ENCODE measurements at places on chromosomes 2 and 18.
A peak's percentile ranks its signal among the peaks of the same experiment; 100 is the strongest.

DNA sequence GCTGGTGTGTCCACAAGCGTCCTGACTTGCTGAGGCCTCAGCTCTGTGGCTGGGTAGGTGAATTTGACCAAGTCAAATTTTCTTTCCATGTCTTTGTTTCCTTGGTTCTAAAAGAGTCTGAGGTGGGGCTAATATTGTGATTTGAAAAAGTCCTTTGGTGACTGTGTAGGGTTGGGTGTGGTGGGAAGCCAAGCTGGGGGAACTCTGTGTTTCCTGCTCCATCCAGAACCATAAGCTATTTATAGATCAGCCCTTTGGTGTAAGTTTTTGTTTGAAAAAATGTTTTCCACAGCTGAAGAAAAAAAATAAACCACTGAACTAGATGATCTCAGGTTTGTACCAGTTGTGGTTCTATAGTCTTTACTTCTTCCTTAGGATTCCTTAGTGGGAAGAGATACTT is 462.7 kb downstream of the TGIF1 start:
- DNase-seq = no peak

- DNase-seq = no peak
Observed at GRCh38 chr18:37502036-37502435, 63.6 kb downstream of the CELF4 start.

DNA sequence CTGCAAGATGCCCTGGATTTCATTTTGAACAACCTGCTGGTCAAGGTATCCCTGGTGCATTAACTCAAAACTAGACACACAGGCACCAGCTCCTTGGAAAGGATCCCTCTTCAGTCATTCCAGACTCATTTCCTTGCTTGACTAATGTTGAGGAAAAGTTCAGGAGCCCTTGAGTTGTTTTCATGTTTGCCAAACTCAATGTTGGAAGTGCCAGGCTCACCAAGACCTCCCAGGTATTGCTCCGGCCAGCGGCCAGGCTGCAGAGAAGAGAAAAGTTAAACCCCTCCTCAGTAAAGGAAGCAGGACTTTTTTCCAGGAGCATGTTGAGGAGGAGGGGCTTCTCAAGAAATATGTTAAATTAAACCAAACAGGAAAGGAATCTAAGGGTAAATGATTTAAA is 42.7 kb downstream of the TGIF1 start:
- no peak for DNase-seq

- no peak for DNase-seq
Observed at GRCh38 chr18:44876024-44876423, 195.3 kb downstream of the SETBP1 start.

DNA sequence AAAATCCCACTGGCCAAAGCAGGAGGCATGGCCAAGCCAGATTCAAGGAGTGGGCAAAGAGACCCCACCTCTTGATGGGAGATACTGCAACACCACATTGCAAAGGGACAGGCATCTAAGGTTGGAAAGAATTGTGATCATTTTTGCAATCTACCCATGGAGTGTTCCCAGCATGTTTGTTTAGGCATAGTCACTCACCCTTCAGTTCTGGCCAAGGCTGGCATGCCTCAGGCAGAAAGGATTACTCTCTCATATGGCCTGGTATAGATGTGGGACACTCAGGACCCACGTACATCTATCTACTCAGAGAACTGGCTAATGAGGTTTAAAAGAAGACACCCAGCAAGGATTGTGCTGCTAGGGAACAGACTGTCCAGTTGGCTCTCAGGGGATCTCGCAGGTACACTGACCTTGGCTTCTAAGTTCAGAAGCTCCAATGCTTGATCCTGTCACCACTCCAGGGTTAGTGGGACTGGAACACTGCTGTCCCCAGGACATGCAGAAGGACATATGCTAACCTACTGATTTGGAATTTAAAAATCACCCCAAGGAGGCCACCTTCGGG is 183.7 kb downstream of the KLHL29 start:
- no peak for DNase-seq

DNA sequence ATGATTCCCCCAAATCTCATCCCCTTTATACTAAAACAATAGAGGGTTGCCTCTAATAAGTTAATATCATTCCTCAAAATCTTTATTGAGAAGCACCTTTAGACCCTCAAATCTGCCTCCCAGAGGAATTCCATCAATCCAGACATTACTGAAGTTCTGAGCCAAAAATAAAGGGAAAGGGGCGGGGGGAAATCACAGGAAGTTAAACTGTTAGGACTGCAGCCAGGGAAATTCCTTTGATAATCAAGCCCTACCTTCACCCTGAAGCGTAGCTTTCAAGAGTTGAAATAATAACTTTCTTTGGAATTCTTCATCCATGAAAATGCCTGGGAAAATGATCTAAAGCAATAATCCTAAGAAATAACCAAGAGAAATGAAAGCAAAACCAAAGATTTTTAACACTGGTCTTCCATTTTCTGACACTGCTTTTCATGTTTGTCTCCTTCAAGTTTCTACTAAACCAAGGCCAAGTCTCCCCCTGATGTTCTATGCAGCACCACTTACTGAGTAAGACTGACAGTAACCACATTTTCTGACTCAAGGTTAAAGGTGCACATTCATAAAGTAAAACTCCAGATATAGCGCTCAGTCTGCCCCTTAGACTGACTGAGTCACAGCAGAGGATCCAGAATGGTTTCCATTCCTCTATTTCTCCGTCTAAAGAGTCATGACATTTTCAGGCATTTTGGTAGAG is 78.2 kb downstream of the TCF4 start:
- no peak for DNase-seq

DNA sequence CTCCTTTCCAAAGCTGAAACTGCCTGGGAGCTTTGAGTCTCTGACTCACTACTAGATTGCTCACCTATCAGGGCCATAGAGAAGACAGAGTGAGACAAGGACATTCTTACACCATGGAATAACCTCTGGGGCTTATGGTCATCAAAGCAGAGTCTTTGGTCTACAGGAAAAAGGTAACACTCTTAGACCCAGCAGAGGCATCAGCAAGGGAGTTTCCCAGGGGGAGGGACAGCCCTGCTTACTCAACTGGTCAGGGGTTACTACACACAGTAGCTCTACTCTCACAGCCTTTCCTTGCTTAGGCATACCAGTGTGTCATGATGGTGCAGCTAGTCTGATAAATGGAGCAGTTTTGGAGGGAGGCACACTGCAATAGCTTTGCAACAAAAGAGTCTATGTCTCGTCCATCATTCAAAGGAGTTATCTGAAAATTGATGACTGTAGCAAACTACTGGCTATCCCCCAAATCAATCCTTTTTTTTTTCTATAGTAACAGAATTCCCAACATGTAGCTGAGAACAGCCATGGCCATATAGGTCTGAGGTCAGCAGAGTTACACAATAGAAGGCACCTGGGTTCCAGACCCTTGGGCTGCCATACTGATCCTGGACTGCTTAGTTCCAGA is 22.4 kb upstream of the CD28 start:
- no peak for DNase-seq

GRCh38 chr18:70194227-70194890 is 11.1 kb downstream of the RTTN start:
- no peak for DNase-seq

GRCh38 chr18:10442551-10442971 is 11.9 kb upstream of the APCDD1 start:
- no peak for DNase-seq

DNA sequence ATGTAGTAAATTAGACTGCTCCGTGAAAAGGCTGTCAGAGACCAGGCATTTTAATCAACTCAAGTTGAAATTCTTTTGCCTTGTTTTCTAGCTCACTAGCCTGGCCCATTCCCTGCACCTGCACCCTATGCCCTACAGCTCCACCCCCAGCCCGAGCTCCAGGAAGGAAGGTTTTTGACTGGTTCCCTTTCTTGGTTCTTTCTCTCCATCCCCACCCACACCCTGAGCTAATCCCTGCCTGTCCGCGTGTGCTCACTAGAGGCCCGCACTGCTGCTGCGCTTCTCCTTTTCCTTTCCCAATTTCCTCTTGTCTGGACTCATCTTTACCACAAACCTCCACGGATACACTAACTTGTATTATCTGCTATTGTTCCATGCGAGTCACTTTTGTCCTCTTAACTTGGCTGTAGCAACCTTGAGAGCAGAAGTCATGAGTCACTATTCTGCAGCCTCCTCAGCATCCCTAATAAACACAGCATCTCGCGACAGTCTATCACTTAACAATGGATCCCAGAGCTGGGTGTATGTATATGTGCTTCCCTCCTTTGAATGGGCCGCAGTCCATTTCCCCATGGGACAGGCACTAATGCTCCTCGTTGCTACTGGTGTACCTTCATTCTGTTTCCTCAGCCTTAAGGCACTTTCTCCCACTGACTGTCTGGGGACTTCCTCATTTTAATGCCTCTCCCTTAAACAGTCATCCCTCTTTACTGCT is 36.5 kb downstream of the COLEC12 start:
- DNase-seq = no peak

- DNase-seq = no peak
Observed at GRCh38 chr2:218991674-218992168, 1.5 kb downstream of the CRYBA2 start.

DNA sequence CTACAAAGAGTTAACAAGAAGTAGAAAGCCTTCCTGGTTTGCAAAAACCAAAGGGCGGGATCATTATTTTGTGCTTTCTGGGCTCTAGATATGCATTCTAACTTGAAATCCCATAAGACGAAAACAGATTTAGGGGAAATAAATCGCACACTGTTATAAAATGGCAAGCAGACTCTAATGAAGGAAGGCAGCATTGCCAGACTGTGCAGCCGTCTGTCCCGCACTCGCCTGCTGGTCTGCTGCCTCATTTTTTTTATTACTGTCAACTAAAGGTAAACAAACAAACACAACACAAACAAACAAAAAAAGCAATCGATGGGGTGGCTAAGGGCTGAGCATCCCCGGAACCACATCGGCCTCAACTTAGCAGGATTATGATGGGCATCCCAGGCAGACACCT is 24.4 kb downstream of the ZNF521 start:
- DNase-seq = no peak

DNA sequence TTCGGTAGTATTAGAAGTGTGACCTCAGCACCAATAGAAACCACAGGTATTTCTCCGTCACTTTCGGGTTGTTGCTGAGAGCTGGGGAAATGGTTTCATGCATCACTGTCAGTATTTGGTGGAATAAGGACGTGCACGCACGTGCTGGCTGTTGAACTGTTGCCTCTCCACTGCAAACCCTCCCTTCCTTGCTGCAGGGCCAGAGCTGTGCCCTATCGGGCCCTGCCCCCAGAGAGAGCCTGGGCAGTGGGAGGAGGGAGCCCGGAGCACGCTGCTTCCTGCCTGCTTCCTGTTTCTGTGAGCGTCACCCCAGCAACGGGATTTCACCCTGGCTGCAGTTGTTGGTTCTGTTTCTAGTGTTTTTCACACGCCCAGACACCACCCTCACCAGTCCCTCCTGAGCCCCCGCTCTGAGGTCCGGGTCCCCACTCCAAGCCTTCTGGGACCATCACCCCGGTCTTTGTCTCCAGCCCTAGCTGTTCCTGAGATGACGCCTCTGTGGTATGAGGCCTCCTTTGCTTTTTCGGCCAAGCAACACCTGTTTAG is 47.4 kb downstream of the LRRFIP1 start:
- DNase-seq = peak; percentile 83

DNA sequence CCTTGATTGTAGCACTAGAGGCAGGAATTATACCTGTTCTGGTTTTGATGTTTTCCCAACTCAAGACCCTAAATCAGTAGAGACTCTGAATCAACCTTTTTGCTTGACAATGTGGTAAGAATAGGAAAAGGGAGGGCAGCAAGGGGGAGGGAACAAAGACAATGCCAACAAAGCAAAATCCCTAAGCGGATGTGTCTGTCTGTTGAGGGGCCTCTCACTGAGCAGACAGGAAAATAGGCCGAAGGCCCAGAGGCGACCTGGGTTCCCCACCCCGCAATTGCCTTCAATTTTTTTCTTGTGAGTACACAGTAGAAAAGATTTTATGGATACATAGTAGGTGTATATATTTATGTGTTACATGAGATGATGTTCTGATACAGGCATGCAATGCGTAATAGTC is 75.6 kb downstream of the MAP4K4 start:
- no peak for DNase-seq

DNA sequence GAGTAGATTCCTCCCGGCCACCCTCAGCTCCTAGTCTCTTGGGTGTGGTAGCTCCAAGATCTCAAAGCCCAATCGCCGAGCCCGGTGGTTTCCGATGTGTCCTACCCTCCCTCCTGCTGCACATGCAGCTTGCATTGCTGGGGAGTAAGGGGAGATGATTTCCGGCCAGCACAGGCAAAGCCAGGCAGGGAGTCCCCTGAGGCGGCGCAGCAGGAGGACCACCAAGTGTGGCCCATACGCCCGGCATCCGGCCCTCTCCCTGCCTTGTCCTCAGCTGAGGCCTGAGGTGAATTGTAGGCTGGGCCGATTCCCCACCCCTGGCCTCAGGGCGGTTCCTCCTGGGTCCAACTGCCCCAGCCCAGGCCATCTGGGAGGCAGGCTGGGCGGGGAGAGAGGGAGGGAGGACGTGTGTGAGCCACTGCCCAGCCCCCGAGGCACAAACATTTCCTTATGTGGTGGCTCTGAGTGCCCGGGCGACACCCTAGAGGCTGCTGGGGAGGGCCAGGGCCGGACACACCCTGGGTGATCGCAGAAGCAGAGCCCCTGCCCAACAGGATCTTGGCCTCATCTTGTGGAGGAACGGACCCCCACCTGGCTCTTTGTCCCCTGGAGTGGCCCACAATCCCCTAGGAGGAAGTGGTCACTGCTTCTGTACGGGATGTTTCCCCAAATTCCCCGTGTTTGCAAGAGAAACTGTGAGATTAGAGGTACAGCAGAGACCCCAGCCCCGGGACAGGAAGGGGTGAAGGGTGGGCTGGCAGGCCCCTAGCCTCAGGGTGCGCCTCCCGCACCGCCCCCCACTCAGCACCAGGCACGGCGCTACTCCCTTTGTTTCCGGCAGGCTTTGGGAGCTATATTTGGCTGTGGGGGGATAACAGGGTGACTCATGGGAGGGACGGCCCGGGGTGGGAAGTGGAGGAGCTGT is 41.9 kb upstream of the PTMA start:
- DNase-seq = peak; percentile 93

DNA sequence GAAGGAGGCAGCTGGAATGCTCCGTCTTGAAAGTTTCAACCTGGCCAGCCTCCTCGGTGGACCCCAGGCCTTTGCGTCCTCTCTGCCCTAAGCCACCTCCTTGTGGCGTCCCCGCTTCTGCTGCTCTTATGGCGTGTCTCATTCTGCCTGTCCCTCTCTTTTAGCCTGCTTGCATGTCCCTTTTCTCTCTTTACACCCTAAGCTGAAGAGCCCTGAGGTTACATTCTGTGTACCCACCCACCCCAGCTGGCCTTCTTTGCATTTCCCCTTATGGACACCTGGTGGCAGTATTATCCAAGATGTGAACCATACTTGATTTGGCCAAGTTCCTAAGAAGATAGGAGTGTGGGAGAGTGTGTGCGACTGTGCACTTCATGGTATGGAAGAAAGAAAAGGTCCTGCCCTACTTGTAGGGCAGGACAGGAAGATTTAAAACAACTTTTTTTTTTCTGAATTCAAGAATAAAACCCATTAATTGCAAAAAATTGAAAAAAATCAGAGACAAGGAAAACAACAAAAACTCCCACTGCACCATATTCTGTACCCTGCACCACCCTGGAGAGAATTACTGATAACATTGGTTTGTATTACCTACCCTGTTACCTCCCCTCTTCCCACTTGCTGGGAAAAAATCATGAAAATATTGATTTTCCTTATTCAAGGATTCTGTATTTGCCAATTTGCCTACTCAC is 77.4 kb downstream of the DYSF start:
- DNase-seq = peak; percentile 34

- no peak for DNase-seq
Observed at GRCh38 chr2:196266351-196266750, 95.0 kb upstream of the STK17B start.

- no peak for DNase-seq
Observed at GRCh38 chr2:121483846-121484245, 46.8 kb upstream of the RNU4ATAC start.

GRCh38 chr2:209380293-209380692 is 43.6 kb upstream of the MAP2 start:
- DNase-seq = no peak

Measured in sciatic nerve (tissue), 2 donors.